ENCODE measurements at places on chromosomes 5 and 9. TPM values are rescaled to one million over a fixed set of nuclear protein-coding genes. Genes with fewer than 3 reads are reported as not detected.

The PRDM9 gene
- 6.8 TPM for polyA plus RNA-seq

The SOX30 gene
- 197 TPM for polyA plus RNA-seq

The C9 gene
- 0.95 TPM for polyA plus RNA-seq

GRCh38 chr5:11247224-11247623, 486.2 kb upstream of the DAP start:
- DNase-seq: no peak

GRCh38 chr5:157456301-157456700, 3.7 kb upstream of the NIPAL4 start:
- no peak for DNase-seq

- no peak for DNase-seq
These were observed 52.4 kb downstream of the NREP start for GRCh38 chr5:111704452-111705085.

- no peak for DNase-seq
These were observed 1037.3 kb upstream of the ACO1 start for GRCh38 chr9:31347082-31347617.

Data from testis (tissue), 5 donors.